ENCODE measurements at places on chromosomes 4 and X.

DNA sequence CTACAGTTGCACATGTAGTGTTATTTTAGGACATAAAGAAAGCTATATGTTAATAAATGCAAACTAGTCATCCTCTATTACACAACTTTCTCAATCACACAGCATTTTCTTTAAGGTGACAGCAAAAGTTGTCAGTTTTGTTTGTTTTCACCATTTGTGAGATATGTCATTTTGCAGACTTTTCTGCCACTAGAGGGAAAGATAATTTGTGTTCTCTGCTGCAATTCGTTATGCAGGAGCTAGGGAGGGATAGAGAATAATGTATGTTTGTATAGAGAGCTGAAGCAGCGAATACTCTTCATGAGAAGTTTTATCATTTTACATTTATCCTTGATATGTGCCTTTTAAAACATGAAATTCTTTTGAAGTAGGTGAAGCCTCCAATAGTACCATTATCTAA is 670.6 kb upstream of the ATOH1 start:
- no peak for DNase-seq

DNA sequence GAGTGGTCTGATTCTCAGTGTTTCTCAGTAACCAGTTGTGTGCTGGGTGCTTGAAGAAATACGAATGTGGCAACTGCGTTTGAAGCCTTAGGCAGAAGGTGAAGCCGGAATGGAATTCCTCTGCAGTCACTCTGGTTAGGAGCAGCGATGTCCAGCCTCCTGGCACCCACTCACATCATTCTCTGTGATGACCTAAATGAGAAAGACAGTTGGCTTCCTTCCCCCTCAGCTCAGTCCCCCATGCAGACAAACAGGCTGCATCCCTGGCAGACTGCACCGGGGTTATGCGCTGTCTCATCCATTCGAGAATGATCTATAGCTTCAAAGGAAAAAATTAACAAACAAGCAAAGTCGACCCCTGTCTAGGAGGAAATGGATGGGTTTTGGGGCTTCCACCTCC is 170.1 kb upstream of the SCML1 start:
- DNase-seq: no peak

- no peak for DNase-seq
Measured at GRCh38 chrX:150680974-150681373, 12.2 kb upstream of the MTMR1 start.

GRCh38 chr4:84498935-84499623 is at the start of gene NKX6-1:
Gene NKX6-1, minus strand, starts transcription at chr4:84499292. Its CDS starts 1,064 bp downstream, at chr4:84498228.
- DNase-seq: no peak

- DNase-seq: no peak
Measured at GRCh38 chrX:69493193-69493592, 10.9 kb upstream of the NALF2 start.

- DNase-seq: no peak
Measured at GRCh38 chr4:152591876-152592275, 56.0 kb upstream of the FBXW7 start.

GRCh38 chr4:169968999-169969398 is 57.2 kb downstream of the MFAP3L start:
- DNase-seq: no peak

GRCh38 chrX:109874548-109874947 is 128.4 kb upstream of the TMEM164 start:
- DNase-seq: no peak

GRCh38 chr4:89266128-89266527 is 41.5 kb downstream of the GPRIN3 start:
- no peak for DNase-seq

GRCh38 chr4:140233791-140234696 is 80.1 kb upstream of the MAML3 start:
- DNase-seq: no peak

GRCh38 chrX:15055146-15055930 is 182.1 kb downstream of the MOSPD2 start:
- DNase-seq: no peak

- DNase-seq: no peak
Measured at GRCh38 chrX:130649738-130650137, 248.0 kb downstream of the RBMX2 start.

- DNase-seq: no peak
Measured at GRCh38 chr4:138611721-138612120, 369.6 kb upstream of the SLC7A11 start.

DNA sequence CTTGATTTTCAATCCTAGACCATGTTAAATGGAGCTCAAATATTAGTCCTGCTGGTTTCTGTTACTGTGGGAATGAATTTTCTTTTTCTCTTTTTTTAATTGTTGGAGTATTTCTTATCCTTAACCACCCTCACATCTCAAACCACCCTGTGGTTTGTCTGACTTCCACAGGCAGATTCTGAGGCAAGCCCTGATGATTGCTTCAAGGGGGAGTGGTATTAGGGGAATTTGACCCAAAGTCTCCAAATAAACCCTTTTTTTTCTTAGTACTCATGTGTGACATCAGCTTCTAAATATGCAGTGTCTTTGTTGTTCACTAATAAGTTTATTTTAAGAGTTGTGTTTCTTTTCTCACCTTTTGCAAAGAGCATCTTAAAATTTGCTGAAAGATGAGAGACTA is 810.3 kb downstream of the IL1RAPL1 start:
- no peak for DNase-seq

- DNase-seq: peak; percentile 35
Measured at GRCh38 chr4:6221851-6222760, 21.8 kb upstream of the JAKMIP1 start.

- DNase-seq: no peak
Measured at GRCh38 chr4:108384544-108384943, 215.8 kb upstream of the LEF1 start.

- no peak for DNase-seq
Measured at GRCh38 chr4:98930311-98930865, 1.5 kb upstream of the EIF4E start.

GRCh38 chr4:113730467-113731216 is 30.9 kb downstream of the CAMK2D start:
- no peak for DNase-seq

DNA sequence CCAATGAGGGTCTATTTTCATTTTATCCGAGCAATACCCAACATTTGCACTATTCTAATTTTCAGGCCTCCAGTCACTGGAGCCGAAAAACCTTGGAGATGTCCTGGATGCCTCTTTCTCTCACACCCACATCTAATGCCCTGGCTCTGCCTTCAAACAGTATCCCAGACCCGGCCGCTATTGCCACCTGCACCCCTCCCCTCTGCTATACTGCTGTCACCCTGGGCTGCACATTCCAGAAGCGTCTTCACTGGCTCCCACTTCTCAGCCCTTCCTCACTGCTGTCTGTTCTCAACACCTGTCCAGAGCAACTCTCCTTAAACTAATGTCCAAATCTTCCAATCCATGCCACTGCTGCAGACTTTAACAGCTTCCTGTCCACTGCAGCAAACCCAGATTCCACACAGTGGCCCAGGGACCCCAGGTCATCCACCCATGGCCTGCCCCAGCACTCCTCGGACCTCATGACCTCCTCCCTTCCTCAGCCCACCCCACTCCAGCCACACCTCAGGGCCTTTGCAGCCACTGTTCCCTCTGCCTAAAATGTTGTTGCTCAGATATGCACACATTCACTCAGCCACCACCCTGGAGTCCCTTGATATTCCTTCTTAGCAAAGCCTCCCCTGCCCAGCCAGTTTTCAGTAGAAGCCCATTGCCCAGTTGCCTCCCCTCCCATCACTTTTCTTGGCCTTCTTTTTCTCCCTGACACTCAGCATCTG is 30.5 kb upstream of the PPP2R2C start:
- DNase-seq: no peak

GRCh38 chr4:54728368-54728767 is 70.6 kb downstream of the KIT start:
- no peak for DNase-seq

DNA sequence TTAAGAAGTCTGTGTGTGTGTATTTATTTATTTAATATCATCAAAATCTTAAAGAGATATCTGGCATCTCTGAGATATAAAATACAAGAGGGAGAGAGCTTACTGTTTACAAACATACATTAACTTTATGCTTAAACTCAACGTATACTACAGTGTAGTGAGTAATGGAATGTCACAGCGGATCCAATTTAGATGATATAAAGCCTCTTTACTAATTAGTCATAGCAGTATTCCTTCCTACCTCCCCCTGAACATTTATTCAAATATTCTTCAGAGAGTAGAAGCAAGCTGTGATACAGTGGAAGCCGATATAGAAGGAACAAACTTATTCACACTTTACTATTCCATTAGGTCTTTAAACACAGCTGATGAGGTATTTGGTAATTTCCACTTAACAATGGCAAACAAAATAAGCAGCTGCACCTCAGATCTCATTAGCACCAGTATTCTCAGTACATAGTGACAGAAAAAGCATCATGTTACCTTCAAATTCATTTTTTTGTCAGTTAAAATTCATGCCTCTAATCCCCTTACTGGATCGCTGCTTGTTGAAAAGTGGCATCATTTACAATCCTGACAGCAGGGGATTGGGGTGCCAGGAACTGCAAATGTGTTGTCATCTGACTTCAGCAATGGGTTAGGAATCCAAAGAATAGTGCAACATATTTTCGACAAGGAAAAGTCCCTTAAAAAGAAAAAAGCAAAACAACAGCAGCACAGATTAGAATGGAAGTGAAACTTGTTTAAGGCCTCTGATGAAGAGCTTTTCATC is 658.7 kb upstream of the EPHA5 start:
- no peak for DNase-seq

GRCh38 chrX:85111347-85111746 is 107.7 kb downstream of the APOOL start:
- peak; percentile 4 for DNase-seq

Data from CD4-positive, alpha-beta T cell treated with Interleukin-4 for 1 hour (primary cell).